ENCODE measurements at places on chromosomes 16 and 17. TPM values are rescaled to one million over a fixed set of nuclear protein-coding genes. Genes with fewer than 3 reads are reported as not detected.

- DNase-seq = no peak
Measured at GRCh38 chr16:18803569-18804462, 2.5 kb upstream of the ARL6IP1 start.

- peak; percentile 62 for DNase-seq
Measured at GRCh38 chr17:3935140-3935542, 18.9 kb upstream of the P2RX1 start.

GRCh38 chr17:19904412-19904811, 36.7 kb upstream of the ULK2 start:
- DNase-seq = no peak

DNA sequence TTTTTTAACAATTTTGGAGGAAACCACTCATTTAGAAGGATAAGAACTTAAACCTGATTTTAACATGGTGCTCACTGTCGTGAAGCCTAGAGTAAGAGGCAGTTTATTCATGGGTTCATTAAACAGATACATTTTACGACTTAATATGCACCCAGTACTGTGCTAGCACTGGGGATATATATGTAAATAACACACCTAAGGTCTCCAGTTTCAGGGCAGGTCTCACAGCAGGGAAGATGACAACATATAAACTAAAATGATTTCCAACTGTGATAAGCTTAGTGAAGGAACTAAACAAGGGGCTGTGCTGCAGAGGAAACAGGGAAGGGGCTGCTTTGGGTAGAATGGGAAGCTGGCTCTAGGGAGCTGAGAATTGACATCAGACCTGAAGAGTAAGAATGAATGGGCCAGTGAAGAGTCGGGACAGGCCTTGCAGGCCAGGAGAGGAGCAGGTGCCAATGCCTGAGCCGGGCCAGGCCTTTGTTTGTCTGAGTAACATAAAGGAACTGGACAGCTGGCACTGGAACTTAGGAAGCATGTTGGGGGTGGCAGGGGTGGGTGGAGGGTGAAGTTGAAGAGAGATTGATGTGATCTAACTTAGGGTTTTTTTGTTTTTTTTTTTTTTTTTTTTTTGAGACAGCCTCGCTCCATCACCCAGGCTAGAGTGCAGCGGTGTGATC, 12.1 kb downstream of the NT5M start:
- no peak for DNase-seq

DNA sequence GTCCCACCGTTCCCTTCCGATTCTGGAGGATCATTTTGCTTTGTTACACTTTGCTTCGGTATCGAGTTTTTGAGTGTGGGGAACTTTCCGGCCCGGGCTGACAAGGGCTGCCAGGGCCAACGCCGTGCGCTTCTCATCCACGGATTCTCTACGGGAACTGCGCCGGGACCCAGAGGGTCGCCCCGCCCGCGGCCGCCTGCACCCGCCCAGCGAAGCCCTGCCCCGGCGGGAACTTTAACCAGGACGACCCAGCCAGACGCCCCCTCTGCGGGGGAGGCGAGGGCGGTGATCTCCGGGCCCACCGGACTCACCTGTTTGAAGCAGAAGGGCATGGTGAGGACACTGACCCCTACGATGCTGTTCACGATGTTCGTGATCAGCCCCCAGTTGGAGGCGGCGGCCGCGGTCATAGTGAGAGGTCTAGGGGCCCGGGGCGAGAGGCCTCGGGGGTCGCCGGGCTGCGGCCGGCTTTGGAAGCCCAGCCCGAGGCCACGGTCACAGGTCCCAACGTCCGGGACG, 536 bp downstream of the SLC38A10 start:
- DNase-seq = no peak

DNA sequence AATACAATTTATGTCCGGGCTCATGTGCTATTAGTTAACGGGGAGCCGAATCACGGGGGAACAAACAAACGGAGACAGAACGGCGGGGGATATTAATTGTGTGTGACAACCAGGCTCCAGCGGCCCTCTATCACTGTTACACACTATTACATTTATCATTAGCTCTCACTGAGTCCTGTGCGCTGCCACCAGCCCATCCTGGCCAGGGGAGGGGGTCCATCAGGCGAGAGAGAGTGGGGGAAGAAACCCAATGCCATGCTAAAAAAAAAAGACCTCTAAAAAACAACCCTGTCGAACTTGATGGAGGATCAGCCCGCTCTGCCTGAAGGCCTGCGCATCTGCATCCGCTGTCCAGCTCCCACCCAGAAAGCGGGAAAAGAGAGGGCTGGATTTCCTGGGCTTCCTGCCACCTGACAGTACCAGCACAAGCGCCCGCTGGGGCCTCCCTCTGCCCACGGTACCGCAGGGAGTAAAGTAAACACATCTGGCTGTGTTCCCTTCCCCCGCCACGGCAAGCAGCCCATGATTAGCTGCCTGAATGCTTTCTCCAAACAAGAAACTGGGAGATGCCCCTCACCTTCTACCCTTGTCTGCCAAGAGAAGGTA, 41.7 kb downstream of the PIPOX start:
- no peak for DNase-seq

DNA sequence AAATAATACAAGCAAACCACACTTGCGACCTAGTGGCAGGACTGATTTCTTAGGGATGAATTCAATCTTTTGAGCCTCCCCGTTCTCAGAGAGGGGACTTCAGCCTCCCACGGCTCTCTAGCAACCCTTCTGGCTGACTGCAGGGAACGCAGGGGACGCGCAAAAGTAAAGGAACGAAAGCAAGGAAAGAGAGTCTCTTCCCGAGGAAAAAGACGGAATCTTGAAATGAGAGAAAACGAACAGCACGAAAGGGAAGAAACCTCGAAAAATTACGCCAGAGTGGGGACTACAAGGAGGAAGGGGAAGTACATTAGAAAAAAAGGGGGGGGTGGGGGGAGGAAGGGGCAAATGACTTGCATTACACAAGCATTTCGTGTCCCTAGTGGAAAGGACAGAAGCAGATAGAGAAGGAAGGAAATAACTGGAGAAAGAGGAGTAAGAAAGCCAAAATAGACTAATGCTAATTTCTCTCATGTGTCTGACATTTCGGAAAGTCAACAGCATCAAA, 1.2 kb downstream of the GRB2 start:
- DNase-seq = peak; percentile 56

DNA sequence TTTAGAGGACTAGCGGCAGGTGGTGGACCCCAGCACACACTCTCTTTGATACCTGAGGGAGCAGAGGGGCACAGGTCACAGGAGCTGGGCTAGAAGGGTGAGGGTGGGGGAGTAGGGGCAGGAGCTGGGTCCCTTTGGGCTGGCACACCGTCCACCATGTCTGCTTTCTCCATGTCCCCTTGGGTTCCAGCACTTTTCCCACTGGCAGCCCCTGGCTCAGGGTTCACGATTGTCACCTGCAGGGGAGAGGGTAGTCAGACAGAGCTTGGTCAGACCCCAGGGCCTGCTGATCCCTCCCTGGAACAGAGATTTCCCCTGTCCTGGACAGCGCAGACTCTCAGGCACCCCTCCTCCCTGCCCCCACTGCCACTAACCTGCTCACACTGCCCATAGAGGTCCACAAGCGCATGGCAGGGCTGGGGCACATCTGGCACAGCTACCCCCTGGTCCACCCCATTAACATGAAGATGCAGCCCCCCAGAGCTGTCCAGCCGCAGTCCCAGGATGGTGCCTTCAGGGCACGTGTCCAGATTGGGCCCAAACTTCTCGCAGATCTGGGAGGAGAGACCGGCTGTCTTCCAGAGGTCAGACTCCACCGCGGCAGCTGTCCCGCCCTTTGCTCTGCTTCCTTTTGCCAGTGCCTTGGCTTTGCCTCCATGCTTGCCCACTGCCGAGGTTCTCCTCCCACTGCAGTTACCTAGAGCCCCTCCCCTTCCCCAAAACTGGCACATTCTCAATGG, 3.1 kb upstream of the GPS2 start:
- no peak for DNase-seq

Gene PABPN1L
- total RNA-seq = not detected

Data from neural crest cell (in vitro differentiated cells).